ENCODE measurements at places on chromosomes 11 and 22. TPM values are rescaled to one million over a fixed set of nuclear protein-coding genes. Genes with fewer than 3 reads are reported as not detected.

Gene FAM83F
- 0.33 TPM for total RNA-seq

Gene ADM2
- total RNA-seq = 3.4 TPM

Gene CRYBB3
- total RNA-seq = 0.26 TPM

Gene LYVE1
- total RNA-seq = not detected

Gene ELFN2
- total RNA-seq = 0.20 TPM

Gene KCNK4
- not detected for total RNA-seq
